ENCODE measurements at places on chromosomes 16 and 17. TPM values are rescaled to one million over a fixed set of nuclear protein-coding genes. Genes with fewer than 3 reads are reported as not detected.
A peak's percentile ranks its signal among the peaks of the same experiment; 100 is the strongest.

DHX40 gene
- 11.6 TPM for polyA plus RNA-seq

- DNase-seq = no peak
Observed at GRCh38 chr16:70679671-70680494, 6.0 kb downstream of the MTSS2 start.

MVD gene
- 60.3 TPM for polyA plus RNA-seq

GRCh38 chr16:11637320-11637719, 30.9 kb upstream of the SNN start:
- no peak for DNase-seq

EIF3C gene
- 524 TPM for polyA plus RNA-seq

SAMD14 gene
- polyA plus RNA-seq = 9.6 TPM

DNA sequence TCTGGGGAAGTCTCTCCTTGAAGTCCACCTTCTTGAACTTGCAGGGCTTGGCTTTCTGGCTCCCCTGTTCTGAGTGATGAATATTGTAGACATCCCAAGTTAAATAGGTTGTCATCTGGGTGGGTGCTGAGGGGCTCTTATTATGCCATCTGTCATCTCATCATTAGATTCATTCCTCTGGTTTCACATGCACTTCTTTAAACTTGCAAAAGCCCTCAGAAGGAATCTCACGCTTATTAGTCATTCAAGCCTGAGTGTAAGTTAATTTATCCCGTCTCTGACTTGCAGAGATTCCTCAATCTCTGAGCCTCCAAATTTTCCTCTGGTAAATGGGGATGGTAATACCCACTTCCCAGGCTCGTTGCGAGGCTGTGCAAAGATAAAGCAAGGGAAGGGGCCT, 5.7 kb downstream of the MGAT5B start:
- no peak for DNase-seq

PRAC2 gene
- polyA plus RNA-seq = not detected

GRCh38 chr16:11057711-11058345, 113.5 kb downstream of the CLEC16A start:
- DNase-seq = no peak

DNA sequence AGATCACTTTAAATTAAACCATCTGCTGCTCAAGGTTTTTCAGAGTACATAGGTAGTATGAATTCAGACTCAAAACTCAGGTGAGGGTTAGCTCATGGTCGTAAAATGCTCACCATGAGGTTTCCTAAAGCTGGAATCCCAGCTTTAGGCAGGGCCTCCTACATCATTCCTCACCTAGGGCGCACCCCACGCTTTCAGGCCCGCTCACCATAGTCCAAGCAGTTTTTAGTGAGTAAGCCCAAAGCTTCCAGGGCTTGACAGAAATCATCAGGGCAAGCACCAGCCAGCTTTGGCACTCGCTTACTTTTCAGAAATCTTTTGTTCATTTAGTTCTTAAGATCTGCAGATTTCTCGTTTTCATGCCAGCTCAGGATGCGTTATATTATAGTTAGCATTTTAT, 89.8 kb downstream of the HIC1 start:
- no peak for DNase-seq

GRCh38 chr17:2400474-2400866, 390 bp downstream of the MNT start:
- DNase-seq = peak; percentile 51

GRCh38 chr17:5254903-5255521, 20.4 kb upstream of the SCIMP start:
- DNase-seq = no peak

DNA sequence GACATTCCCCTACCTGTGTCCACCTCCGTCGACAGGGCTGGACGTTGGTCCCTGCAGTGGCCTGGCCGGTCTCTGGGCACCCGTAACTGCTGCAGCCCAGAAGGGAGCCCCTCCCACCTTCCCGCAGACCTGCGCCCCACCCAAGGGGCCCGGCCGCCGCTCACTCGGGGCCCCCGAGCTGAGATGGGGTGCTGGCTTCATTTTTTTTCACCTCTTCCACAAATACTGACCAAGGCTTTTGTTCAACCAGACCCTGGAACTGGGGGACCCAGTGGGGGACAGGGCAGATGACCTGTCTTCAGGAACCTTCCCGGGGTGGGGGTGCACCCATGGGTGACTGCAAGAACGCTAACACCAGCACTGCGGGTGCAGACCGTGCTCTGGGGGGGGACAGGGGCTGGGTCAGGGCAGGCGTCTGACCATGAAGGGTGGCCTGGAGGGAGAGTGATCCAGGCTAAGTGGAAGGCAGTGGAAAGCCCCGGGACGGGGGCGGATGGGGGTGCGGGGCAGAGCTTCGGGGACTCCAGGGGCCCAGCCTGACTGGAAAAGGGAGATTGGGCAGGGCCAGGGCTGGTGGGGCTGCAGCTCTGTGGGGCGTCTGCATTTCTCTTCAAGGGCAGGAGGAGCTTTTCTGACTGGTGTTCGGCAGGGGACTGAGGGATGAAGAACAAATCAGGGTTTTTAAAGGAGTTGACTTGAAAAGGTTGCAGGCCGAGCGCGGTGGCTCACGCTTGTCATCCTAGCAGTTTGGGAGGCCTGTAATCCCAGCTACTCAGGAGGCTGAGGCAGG, 42.3 kb downstream of the SLC7A5 start:
- no peak for DNase-seq

DNA sequence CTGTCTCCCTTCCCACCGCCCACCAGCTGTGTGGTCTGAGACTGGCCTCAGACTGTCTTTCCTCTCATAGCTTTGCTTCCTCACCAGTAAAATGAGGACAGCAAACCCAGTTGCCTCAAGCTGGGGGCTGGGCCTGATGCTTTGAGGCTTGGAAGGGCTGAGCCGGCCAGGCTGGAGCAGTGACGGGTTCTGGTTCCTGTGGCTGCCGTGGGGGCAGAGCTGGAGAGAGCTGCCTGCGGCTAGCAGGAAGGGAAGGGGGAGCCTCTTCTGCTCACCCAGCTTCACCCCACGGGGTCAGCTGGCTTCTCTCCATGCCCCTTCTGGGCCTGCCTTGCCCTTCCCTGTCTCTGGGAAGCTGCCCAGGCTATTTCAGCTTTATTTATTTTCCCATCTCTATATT, 23.7 kb downstream of the LASP1 start:
- peak; percentile 24 for DNase-seq

DNA sequence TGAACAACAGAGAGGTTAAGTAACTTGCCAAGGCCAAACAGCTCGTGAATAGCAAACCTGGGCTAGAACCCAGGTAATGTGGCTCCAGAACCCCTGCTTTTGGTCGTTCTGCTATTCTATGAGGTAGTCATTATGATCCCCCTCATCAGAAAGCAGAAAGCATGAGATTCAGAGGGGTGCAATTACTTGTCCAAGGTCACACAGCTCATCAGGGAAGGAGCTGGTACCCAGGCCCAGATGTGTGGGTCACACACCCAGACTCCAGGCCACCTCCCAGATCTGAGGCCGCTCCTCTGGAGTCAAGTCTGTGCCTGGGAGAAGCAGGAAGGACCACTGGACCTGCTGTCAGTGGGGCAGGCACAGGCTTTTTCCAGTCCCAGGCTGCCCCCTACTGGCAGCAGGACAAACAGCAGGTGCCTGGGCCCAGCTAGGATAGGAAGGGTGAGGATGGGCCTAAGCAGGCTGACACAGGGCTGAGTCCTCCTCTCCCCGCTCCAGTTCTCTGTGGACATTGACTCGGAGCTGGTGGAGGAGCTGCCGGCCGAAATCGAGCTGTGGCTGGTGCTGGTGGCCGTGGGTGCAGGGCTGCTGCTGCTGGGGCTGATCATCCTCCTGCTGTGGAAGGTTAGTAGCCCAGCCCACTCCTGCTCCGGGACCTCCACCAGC, 7.8 kb upstream of the PDK2 start:
- peak; percentile 64 for DNase-seq

GRCh38 chr16:61887903-61888302, 148.3 kb downstream of the CDH8 start:
- DNase-seq = no peak

DNA sequence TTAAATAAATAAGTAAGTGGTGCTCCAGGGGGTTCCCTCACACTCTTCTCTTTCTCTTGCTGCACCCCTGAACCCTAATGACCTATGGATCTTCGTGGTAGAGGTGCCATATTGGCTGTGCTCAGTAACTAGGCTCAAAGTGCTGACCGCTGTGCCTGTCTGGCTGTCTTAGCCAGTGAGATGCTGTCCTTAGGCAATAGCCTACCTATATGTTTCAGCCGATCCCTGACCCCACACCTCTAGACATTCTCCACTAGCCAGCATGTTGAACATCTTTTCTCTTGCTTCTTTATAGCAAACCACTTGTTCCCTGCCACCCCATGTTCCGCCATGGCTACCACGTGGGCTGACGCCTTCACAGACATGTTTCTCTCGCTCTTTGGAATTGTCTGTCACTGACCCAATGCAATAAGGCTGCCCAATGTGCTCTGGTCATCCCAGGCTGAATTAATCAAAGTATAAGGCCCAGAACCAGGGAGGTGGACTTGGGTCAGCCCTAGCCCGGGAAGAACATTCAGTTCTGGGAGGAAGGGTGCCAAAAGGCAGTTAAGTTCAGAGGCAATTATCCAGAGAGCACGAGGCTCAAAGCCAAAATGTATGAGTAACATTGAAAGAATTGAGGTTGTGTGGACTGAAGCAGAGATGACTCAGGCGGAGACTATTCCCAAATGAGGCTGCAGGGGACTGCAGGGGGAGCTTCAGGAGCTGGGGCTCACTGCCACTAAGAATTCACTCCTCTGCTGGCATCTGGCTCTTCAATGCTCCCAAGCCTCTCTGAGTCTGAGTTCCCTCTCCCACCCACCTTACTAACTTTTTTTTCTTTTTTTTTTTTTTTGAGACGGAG, 28.7 kb upstream of the TNRC6A start:
- peak; percentile 94 for DNase-seq

DNA sequence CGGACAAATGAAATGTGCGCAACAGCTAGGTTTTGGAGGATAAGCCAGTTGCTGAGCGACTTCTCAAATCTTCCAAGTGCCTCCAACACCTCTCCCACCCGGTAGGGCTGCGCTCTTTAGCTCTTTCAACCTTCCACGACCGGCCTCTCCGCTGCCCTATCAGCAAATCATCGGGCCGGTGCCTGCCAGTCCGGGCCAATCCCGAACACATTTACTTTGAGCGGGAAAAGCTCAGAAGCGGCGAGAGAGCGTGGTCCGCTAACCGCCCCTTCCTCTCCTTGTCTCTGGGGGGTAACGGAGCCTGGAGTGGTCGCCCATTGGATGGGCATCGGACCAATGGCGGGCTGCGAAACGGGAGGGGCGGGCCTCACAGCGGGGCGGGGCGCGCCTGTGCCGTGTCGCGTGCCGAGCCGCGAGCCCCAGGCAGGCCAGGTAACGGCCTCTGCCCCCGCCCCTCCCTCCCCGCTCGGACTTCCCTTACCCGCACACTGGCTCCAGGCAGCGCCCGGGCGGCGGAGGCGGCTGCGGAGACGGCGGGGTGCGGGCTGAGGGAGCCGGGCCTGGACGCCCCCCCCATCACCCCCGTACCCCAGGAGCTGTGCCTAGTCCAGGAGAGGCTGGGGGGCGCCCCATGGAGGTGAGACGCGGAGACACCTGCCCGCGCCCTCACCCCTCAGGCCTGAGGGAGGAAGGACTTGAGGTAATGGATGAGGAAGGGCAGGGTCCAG, at the start of gene MEIOC:
Gene MEIOC (plus strand): TSS at position 486 of the 728 bp plus-strand sequence. CDS start 146 bp downstream, at position 632.
- DNase-seq = peak; percentile 19

TBX2 gene
- not detected for polyA plus RNA-seq

IGF2BP1 gene
- polyA plus RNA-seq = 9.5 TPM

DNA sequence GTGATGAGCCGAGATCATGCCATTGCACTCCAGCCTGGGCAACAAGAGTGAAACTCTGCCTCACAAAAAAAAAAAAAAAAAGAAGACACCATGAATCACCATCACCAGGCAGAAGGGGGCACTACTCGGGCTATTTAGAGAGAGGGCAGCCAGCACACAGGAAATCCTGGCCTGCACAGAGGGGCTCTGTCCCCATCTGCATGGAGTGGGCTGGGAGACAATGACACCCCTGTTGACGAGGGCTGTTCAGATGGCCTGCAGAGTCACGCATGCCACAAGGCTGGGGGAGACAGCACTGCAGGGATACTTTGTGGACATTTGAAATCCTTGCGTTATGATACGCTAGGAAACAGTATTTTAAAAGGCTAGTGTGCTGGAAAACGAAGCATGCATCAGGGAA, 48.3 kb downstream of the CUEDC1 start:
- no peak for DNase-seq

DNA sequence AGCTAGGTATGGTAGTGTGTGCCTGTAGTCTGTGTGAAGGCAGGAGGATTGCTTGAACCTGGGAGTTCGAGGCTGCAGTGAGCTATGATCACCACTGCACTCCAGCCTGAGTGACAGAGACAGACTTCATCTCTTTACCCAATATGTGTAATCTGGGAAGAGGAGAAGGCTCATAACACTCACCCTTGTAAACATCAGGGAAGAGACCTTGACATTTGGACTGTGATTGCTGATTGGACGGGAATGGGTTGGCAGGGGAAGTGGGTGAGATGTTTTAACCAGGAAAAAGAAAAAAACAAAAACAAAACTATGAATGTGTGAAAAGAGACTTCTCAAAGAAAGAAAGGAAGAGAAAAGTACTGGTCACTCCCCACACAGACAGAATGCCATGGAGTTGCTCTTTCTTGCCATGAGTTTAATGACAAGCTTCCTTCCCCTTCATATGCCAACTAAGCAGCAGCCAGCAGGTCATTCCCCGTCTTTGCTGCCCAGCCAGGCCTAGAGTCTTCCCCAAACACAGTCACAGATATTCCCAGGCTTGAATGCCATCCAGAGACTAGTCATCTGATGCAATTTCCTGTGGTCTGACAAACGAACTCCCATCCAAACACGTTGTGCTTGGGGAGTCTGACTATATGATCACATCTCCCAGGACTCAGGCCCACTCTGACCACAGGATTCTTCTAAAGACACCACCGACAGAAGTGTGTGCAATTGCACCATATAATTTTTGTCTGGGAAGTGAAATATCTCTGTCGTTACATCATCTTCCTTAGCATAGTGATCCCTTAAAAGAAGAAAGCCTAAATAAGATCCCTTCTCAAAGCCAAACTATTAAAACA, 3.6 kb upstream of the XAF1 start:
- DNase-seq = peak; percentile 96

- DNase-seq = no peak
Observed at GRCh38 chr16:5557966-5558365, 460.4 kb upstream of the EEF2KMT start.

- DNase-seq = peak; percentile 28
Observed at GRCh38 chr16:4693956-4694641, 737 bp downstream of the NUDT16L1 start.

GRCh38 chr16:21959050-21959449, 5.9 kb downstream of the UQCRC2 start:
- DNase-seq = no peak

DNA sequence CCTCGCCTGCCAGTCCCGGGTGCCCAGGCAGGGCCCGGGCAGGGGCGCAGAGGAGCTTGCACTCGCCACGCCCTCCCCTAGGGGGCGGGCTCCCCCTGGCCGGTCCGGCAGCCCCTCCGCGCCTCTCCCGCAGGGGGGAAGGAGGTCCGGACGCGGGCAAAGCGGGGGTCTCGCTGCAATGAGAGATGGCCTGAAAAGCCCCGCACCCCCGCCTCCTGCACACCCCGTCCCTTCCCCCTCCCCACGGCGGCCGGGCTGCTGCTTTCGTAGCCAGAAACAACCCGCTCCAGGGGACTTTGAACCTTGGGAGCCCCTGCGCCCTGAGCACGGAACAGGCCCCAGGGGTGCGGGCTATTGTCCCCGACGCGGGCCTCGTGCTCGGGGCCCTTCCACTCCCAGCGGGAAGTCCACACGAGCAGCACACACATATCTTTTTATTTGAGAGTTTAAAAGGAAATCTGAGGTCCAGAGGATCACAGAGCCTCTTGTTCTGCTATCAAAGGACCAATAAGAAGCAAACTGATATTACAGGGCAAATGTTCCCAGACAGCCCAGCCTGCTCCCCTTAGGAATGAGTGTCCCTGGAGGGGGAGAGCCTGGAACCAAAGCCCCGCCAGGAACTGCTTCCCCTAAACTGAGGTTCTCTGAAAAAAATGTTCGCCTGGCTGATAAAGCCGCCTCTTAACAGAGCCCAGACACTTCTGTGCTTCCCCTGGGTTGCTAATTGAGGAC, 5.8 kb upstream of the CBX4 start:
- no peak for DNase-seq

All from endothelial cell of umbilical vein (primary cell).